ENCODE measurements at places on chromosomes 7 and 10. TPM values are rescaled to one million over a fixed set of nuclear protein-coding genes. Genes with fewer than 3 reads are reported as not detected.

Gene USP54
- 11.1 TPM for polyA plus RNA-seq

Gene IFIT1
- 5.0 TPM for polyA plus RNA-seq

Gene FANK1
- 7.0 TPM for polyA plus RNA-seq

Gene ENKUR
- 1.7 TPM for polyA plus RNA-seq

Gene PPP1R9A
- 1.8 TPM for polyA plus RNA-seq

GRCh38 chr10:26437637-26438461, at the start of gene APBB1IP:
TSS of gene APBB1IP (plus strand) at chr10:26438341. CDS start at chr10:26492327, 53,986 bp downstream.
- peak; percentile 63 for DNase-seq

DNA sequence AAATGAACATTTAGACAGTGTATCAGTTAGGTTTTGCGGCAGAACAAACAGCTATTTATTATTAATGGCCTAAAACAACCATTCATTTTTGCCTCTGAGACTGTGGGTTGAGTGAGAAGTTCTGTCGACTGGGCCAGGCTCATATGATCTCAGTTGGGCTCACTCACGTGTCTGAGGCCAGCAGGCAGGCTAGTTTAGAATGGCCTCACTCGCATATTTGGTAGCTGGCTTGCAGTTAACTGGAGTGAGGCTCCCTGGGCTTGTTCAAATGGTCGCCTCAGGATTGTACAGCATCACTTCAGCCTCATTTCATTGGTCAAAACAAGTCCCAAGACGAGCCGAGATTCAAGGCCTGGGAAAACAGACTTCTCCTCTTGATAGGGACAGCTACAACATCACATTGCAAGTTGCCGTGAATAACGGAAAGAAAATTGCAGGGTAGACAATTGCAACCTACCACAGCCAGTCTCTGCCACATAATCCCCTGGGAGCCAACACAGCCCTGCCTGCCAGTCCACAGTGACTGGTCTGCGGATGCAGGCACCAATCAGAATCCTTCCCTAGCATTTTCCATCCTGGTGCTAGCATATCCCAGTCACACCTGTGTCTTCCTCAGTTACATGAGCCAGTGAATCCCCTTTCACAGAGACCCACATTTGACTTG, 23.1 kb upstream of the PPIF start:
- DNase-seq = no peak
